ENCODE measurements at places on chromosomes 2 and 18. TPM values are rescaled to one million over a fixed set of nuclear protein-coding genes. Genes with fewer than 3 reads are reported as not detected.

Gene RSAD2
- total RNA-seq: 7.9 TPM

Gene TUBB8B
- not detected for total RNA-seq

Gene GAD1
- 2.6 TPM for total RNA-seq

Gene TUBA4A
- total RNA-seq: 229 TPM

Gene SESTD1
- total RNA-seq: 11.6 TPM

Gene VIL1
- not detected for total RNA-seq

Gene ADD2
- total RNA-seq: 6.0 TPM

Gene PSD4
- total RNA-seq: 170 TPM

Gene RAB27B
- total RNA-seq: 0.31 TPM

Gene PAX8
- 2.6 TPM for total RNA-seq

Gene AKAIN1
- not detected for total RNA-seq
